Testis (tissue), 5 donors: ENCODE measurements at places on chromosomes 7 and 10.
A peak's percentile ranks its signal among the peaks of the same experiment; 100 is the strongest.

DNA sequence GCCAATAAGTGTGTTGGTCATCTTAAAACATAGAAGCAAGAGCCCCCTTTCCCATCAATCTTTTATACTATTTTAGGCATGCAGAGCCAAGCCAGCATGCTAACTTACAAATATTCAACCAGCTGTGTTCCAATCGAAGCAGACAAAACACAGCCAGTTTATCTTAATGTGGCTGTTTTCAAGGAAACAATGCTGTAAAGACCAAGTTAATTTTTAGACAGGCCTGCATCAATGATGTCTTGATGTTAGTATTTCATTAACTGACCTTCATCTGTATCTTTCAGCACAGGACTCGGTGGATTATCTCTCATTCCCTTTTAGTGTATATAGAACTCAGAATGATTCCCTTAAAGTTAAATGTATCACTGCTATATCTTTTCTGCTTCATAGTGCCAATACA lies 262.0 kb upstream of the ZWINT start:
- H3K36me3 ChIP-seq: no peaks in the 10 kb centered on the region
- H3K4me1 ChIP-seq: no peaks in the 10 kb centered on the region
- no peak for DNase-seq

DNA sequence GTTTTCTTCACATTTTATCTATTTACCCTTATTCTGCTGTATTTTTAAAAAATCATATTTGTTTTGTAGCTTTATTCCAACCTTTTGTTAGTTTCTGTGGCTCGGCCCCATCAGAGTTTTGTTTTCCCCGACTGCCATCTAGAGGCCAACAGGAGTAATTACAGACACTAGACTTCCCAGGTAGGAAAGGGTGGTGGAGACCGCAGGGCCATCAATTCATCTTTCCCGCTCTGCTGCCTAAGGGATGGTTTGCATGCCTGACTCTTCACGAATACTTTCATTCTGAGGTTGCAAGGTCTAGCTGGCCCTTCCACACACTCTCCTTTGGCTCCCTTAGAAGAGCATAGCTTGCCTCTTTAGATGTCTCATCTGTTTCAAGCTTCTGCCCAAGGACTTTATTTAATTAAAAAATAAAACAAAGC lies 38.3 kb downstream of the LYZL2 start:
- peak; percentile 43 for DNase-seq
- no peaks in the 10 kb centered on the region for H3K36me3 ChIP-seq
- H3K27ac ChIP-seq: no peak overlapping the region
- no peak overlapping the region for H3K4me3 ChIP-seq

DNA sequence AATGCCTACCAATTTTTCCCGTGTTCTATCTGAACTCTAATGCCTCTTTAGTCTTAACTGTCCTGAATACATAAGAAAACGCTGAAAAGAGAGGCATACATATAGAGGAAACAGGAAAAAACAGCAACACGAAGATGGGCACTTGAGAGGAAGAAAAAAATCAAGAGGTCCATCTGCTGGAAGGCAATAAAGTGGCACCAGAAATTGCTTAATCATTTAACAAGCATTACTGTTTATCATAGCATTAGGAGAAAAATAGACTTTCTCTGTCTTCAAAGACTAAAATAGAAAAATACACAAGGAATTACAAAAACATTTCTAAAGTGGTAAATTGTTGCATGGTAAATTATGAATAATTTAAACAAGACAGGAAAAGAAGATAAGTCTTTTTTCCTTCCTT lies 35.0 kb downstream of the NSUN6 start:
- DNase-seq: no peak
- H3K36me3 ChIP-seq: no peaks in the 10 kb centered on the region
- no peak overlapping the region for H3K27ac ChIP-seq
- no peaks in the 10 kb centered on the region for H3K4me1 ChIP-seq
- no peak overlapping the region for H3K4me3 ChIP-seq
- no peaks in the 10 kb centered on the region for H3K27me3 ChIP-seq

- H3K27me3 ChIP-seq: no peaks in the 10 kb centered on the region
- H3K4me3 ChIP-seq: no peak overlapping the region
- DNase-seq: no peak
- no peaks in the 10 kb centered on the region for H3K36me3 ChIP-seq
These were observed 266.9 kb downstream of the TNS3 start for GRCh38 chr7:47314728-47315607.
